ENCODE measurements at places on chromosomes 13 and 19. TPM values are rescaled to one million over a fixed set of nuclear protein-coding genes. Genes with fewer than 3 reads are reported as not detected.

Gene ADGRE3
- total RNA-seq: not detected

Gene RPL13A
- 1,289 TPM for total RNA-seq

Gene NTN5
- not detected for total RNA-seq

Gene ASPDH
- not detected for total RNA-seq

Gene LSR
- 6.1 TPM for total RNA-seq

Gene ALDH16A1
- 11.5 TPM for total RNA-seq

Gene SLITRK1
- total RNA-seq: not detected

Gene NOTCH3
- 22.8 TPM for total RNA-seq

Gene ZNF345
- total RNA-seq: 2.9 TPM

Gene ARHGEF1
- total RNA-seq: 26.9 TPM

Gene PPP1R15A
- total RNA-seq: 63.0 TPM

Gene MBD3L3
- total RNA-seq: not detected

Gene NOVA2
- total RNA-seq: 5.9 TPM

Gene ZNF100
- 6.3 TPM for total RNA-seq

GRCh38 chr19:49145573-49146407 lies 9.4 kb downstream of the HRC start:
- DNase-seq: peak; percentile 89

DNA sequence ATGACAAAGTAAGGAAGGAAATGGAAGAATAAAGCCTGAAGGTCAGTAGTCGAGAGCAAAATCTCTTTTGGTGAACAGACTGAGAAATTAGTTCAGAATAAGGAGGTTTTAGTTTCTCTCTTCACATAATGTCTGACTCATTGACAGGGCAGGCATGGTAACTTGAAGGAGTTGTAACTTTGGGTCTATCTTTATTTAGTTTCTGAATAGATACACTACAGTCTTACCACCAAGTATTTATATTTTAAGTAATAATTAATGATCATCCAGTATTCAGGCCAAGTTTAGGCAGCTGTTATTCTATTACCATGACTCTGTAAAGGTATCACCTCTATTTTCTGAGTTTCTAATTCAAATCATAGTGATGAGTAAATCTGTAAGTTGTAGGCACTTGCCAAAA lies 219.9 kb downstream of the SPRY2 start:
- DNase-seq: no peak

GRCh38 chr13:80823472-80823871 lies 482.5 kb upstream of the SPRY2 start:
- no peak for DNase-seq

- no peak for DNase-seq
Observed at GRCh38 chr13:53499576-53500133, 471.0 kb downstream of the OLFM4 start.

GRCh38 chr19:50741179-50741933 lies 18.2 kb downstream of the CLEC11A start:
- no peak for DNase-seq

- no peak for DNase-seq
Observed at GRCh38 chr19:18339723-18340122, 675 bp upstream of the PGPEP1 start.

DNA sequence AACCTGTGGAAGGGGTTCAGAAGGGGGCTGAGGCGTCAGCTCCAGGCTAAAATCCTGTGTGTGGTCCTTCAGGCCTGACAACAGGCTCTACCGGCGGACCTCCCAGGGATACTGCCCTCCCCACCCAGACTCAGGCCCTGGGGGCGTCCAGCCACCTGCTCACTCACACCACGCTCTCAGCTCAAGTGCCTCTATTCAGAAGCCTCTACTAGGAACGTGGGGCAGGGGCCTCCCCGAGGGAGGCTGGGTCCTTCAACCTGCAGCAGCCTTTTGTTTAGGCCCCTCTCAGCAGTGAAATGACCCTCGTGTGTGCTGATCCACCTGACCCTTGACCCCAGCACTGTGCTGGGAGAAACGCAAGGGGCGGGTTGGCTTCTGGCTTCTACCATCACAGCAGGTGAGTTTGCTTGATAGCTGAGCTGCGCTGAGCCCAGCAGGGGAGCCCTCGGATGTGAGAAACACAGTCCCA lies 10.6 kb downstream of the PLPP2 start:
- no peak for DNase-seq

GRCh38 chr19:44879309-44880065 lies 11.6 kb upstream of the TOMM40 start:
- no peak for DNase-seq

- DNase-seq: peak; percentile 28
Observed at GRCh38 chr13:23467048-23467931, 33.8 kb upstream of the SACS start.

- DNase-seq: no peak
Observed at GRCh38 chr13:79258489-79258888, 147.6 kb downstream of the RBM26 start.

- no peak for DNase-seq
Observed at GRCh38 chr19:46573679-46574498, 27.2 kb upstream of the CALM3 start.

- no peak for DNase-seq
Observed at GRCh38 chr13:45222516-45222915, 21.7 kb upstream of the KCTD4 start.

DNA sequence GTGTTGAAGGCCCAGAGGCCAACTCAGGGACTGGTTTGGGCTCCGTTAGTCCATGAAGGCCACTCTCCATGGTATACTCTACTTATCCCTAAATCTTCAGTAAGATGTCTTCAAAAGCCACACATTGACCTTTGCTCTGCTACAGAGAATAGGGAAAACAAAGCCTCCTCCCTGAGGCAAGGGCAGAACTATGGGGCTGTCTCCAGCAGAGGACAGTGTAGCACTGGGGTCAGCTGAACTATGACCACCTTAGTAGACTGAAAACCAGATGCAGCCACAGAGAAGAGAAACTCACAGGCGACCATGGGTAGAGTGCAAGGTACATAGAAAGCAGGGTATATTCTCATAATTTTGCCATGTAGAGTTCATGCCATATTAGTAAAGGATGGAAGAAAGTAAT lies 587.4 kb downstream of the LMO7 start:
- DNase-seq: no peak

DNA sequence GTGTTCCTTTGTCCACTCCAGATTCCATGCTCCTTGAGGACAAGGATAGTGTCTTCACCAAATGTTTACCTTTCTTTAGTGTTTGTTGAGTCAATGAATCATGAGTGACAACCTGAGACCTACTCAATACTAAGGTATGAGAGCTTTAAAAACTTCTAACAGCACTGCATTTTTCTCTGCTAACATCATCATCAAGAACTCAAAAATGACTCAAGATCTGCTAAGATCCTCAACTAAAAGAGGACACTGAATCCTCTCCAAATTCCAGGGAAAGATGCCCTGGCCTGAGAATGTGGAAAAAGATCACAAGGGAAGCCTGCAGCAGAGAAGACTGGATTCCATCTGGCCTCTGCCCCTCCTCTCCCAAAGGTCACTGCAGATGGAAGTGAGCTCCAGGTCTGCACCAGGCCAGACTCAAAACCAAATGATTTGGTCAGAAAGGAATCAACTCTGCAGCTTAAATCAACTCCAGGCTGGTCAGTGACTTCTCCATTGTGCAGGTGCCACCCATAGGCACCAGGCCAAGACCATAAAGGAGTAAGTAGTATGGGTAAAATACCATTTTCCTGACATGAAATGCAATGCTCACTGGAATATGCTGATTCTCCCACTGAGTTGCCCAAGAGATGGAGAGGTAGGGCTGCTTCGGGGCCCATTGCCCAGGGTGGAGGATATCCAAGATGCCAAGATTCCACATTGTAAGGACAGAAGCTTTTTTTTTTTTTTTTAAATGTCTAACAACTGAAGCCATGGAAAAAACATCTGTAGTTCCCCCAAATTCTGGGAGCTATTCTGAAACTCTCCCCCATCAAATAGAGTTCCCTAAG lies 89.5 kb upstream of the DOCK9 start:
- no peak for DNase-seq

DNA sequence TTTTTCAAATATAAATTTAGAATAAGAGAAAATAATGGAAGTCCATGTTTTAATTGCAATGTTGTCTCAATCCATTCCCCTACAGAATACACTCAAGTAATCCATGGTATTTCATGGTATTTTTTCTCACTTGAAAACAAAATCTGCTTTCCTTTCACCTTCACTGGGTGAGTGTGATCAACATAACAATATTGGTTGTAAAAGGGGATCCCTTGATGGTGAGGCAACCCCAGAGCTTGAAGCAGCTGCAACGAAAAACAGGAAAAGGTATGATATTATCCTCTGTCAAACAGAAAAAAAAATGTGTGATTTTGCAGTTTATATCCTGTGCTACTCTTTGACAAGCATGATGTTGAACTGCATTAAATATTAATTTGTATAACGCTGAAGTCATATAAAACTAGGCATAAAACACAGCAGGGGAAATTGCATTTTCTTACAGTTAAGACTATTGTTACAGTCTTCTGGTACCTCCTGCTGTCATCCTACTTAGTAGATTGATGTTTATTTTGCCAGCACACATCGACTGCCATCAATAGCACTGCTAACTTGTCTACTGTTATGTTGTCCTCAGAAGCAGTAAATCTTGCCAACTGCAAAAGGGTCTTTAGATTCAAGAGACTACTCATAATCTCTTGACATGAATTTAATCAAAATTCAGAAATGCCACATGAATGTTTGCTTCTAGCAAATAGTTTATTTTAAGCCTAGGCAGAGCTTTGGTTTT lies 373.1 kb upstream of the MIR17HG start:
- no peak for DNase-seq

- no peak for DNase-seq
Observed at GRCh38 chr13:41622432-41623429, 165.4 kb downstream of the RGCC start.

DNA sequence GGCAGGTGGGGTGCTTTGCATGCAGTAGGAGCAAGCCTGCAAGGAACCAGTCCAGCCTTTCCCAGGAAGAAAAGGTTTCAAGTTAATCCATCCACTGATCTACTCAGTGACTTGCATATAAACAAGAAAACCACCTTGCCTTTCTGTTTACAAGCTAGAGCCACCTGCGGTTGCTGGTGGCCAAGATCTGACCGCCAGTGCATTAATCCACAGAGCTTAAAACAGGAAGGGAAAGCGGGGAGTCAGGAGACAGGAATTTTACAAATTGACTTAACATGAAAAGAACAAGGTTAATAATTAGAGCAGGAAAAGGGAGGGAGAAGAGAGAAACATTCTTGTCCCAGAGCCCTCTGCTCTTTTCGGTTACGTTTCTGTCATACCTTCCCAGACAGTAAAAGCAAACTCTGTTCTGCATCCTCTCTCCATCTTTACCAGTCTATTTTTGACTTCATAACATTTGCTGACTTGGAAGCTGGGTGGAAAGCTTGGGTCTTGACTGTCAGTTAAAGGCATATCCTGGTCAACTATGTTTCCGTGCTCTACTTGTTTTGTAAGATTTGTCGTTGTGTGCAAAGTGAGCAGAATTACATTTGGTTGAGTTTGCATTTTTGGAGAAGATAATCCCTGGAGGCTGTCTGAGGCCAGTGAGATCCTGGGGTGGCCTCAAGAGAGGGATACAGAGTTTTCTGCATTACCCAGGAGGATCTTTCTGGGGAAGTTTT lies 760.6 kb downstream of the EFNB2 start:
- no peak for DNase-seq

GRCh38 chr19:32404933-32405430 lies 588 bp upstream of the DPY19L3 start:
- peak; percentile 83 for DNase-seq

DNA sequence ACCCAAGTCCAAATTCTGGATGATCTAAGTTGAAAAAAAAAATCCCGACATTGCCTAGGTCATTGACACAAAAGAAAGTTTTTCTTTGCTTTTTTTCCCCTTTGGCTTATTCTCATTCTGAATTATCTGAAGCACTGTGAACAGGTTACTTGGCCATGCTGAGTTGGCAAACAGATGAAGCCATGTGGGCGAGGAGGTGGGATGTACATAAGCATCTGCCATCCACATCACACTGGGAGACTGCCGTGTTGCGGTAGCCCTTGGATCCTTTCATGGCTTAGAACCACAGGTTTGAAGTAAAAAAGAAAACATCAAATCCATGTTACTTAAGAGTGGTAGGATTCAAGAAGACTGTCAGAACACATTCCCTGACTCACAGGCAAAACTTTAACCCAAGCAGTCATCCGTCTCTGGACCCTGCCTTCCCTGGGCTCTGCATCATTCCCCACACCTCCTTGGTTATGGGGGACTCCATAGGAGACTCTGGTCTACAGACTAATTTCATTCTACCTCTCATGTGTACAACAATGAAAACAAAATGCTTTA lies 242.5 kb upstream of the SERP2 start:
- no peak for DNase-seq

DNA sequence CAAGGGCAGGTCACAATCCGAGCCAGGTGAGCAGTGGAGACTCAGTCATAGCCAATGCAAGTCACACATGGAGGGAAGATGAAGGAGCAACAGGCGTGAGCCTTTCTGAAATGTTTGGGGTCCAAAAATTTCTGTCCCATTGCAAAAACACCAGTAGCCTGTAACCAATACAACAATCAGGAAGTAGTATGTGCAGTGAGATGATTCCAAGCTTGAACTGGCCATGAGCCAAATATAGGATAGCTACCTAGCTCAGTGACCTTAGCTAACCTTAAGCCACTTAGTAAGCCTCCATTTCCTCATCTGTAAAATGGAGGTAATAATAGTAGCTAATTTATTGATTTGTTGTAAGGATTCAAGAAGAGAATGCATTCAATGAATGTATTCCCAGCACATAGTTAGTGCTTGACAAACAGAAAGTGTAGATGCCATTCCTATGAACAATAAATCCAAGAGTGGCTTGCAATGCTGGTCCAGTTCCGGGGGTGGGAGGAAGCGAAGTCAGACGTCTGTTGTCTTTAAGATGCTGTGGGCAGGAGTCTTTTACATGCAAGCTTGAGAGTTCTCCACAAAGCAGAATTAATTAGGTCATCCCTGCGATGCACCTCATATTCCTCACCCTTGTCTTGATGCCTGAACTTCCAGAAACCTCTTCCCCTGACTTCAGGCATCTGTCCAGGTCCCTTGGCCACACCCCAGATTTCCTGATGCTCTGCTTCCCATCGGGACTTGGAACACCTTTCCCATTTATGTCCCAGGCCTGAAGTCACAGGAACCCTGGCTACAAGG lies 195.7 kb upstream of the UBL3 start:
- DNase-seq: no peak

GRCh38 chr13:52127783-52128702 lies 830 bp downstream of the NEK5 start:
- DNase-seq: peak; percentile 38

GRCh38 chr19:43469160-43469480 lies 3.7 kb upstream of the LYPD3 start:
- no peak for DNase-seq

- DNase-seq: peak; percentile 33
Observed at GRCh38 chr19:7595466-7596133, at the start of gene CAMSAP3. Gene CAMSAP3 (plus strand): TSS chr19:7595863. CDS start chr19:7596003, 140 bp downstream.

DNA sequence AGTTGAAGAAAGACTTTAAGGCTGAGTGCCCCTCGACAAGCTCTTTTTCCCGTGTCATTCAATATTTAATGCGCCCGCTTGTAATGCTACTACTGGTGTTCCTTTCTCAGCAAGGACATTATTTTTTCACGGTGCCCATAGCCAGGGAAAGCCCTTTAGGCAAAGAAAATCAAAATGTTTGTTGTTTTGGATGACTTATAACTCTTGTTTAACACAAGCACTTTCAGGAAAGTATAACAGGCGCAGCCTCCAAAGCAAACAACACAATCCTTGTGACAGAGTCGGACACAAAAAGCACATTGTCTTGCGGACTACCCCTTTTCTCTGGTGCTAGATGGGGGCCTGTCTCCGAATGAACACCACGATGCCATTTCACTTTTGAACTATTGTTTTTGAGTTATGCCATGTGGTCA lies 12.4 kb downstream of the ZIC5 start:
- no peak for DNase-seq

All from left ventricle myocardium superior (tissue), 1 donor.